Stimulated activated CD4-positive, alpha-beta T cell treated with anti-CD3 and anti-CD28 coated beads, Interleukin-15, amount 100 ng/mL, for 1 hour (primary cell): ENCODE measurements at places on chromosomes 3 and 15.

DNA sequence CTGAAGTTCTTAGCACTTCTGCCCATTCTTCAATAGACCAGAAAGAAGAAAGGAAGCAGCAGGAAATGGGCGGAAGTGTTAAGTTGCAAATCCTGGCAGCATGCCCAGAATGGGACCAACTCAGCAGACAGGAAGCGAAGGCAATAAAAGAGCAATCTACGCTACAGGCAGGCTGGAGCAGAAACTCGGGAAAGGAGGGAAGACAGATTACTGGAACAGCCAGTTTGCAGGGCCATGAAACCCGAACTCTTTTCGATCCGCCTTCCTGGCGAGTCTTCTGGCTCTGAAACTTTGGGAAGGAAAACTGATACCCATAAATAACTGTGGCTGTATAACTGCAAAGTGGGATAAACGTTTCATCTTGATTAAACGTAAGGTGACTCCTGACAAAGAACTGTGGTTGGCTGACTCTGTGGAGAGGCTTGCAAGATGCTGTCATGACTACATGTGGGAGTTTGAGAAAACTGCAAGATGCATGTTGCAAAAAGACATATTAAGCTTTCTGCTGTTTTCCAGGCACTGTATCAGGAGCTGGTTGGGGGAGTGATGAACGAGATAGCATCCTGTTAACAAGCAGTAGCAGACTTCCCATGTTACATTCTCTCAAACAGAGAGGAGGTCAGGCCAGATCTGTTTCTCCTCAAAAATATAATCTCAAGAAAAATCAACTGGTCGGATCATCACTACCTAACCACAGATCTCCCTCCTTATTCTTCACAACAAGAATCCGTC is 67.8 kb downstream of the FMN1 start:
- DNase-seq: peak; percentile 15

DNA sequence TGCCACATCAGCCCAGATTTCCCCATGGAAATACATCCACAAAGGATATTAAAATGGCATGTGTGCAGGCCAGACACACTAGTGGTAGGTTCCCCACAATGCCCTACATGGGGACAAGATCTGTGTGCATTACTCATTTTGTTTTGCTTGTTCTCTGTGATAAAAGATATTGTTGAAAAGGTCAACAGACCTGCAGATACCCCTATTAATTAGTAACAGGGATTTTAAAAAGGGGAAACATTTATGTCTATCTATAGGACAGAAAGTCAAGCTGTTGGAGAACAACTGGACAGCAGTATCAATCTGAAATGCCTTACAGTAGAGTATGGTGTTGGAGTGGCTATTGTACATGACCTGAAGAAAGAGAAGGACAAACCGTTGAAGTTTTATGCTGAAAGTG is 596.0 kb upstream of the GRM7 start:
- no peak for DNase-seq

GRCh38 chr3:101979033-101979432 is 129.7 kb downstream of the NFKBIZ start:
- DNase-seq: no peak

GRCh38 chr3:98766924-98767323 is 3.8 kb downstream of the ST3GAL6 start:
- no peak for DNase-seq

GRCh38 chr3:151722856-151723255 is 10.9 kb upstream of the AADACL2 start:
- no peak for DNase-seq

DNA sequence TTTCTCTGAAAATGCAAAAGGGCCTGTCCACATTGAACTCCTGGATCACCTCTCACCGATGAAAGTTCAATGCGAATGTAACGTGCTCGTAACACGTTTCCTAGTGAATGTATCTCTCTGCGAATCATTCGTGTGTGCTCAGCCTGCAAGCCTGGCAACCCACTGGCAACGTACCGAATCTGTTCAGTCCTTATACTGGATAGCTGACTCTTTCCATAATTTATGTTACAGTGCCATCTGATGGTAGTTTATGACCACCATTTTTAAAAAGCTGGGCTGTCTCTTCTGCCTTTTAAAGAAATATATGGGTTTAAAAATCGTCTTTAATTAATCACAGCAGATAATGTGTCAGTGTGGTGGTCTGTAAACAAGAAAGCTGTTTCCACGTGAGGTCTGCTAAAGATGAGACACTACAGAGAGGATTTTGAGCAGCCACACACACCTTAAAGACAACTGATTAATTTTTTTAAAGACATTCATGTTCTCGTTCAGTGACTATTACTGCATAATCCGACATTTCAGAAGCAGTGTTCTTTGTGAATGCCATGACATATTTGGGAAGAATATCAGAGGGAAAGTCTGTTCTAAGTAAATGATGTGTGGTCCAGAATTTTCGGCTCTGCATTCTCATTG is 69.4 kb upstream of the FOXP1 start:
- no peak for DNase-seq

- DNase-seq: no peak
Measured at GRCh38 chr3:59150039-59150438, 100.2 kb upstream of the CFAP20DC start.

DNA sequence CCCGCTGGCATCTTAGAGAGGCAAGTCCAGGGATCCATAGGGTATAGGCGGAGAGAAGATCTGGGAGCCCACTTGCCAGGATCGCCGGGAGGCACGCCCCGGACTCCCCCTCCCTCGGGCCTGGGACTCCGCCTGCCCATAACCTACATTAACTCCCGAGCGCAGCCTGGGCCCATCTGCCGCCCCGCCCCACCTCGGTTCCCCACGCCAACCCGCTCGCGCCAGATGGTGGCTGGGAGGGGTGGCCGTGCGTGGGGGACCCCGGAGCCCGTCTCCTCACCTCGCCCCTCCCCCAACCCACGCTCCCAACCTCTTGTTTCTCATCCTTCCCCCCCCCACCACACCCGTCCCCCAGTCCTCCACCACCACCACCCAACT is 1.7 kb upstream of the DLL4 start:
- no peak for DNase-seq

DNA sequence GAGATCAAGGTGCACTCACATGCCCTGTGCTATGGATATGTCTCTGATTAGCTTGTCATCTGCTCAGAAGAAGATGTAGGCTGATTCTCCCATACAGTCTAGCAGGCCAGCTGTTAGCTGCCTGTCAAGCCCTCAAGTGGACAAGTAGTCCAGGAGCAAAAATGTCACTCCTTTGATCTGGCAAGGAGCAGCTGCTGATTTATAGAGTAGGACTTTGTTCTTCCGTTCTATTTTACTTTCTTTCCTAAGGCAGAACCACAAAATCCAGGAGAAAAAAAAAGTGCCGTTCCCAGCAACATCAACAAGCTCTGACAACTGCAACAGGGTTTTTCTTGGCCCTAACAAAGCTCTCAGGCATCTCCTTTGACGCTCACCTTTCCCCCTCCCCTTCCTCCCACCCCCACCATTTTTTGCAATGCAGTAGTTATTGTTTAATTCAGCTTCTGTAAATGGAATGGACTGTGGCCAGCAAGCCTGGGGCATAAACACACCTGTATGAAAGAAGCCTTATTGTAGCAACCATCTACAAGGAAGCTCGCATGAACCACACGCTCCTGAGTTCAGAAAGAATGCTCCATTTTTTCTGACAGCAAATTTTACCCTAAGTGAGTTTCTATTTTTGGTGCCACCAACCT is 196.3 kb downstream of the MEIS2 start:
- no peak for DNase-seq

- DNase-seq: no peak
Measured at GRCh38 chr3:50557915-50558314, 9.6 kb downstream of the C3orf18 start.
